IPS DF 6.9 (cell line): ENCODE measurements at places on chromosomes 4 and X.

DNA sequence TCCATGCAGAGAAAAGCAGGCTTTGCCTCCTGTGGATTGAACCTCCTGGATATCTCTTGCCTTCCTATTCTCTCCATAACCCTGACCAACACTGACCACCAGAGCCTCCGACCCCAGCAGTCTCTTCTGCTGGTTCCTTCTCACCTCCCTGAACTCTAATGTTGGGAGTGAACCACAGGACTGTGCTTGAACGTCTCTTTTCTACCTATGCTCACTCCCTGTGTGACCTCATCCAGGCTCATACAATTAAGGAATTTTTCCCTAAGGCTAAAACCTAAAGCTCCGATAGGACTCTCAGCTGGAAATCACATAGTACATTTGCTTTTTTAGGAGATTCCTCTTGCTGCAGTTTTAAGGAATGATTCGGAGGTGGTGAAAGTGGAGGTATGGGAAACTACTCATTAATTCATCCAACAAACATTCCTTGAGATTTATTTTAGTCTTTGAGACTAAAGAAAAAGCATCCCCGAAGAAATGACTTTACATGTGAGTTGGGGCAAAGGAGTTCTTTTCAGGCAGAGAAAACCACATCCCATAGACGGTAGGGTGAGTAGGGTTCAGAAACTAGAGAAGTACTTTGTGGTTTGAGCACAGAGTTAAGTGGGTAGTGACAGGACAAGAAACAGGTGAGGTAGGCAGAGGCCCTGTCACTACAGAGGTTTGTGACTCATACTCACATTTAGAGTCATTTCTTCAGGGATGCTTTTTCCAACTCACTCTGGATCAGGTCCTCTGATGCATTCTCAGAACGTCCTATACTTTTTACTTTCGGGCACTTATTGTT lies 30.8 kb downstream of the NDNF start:
- no peaks in the 10 kb centered on the region for H3K27me3 ChIP-seq
- no peaks in the 10 kb centered on the region for H3K36me3 ChIP-seq
- H3K4me3 ChIP-seq, result no peak overlapping the region
- DNase-seq, result no peak

DNA sequence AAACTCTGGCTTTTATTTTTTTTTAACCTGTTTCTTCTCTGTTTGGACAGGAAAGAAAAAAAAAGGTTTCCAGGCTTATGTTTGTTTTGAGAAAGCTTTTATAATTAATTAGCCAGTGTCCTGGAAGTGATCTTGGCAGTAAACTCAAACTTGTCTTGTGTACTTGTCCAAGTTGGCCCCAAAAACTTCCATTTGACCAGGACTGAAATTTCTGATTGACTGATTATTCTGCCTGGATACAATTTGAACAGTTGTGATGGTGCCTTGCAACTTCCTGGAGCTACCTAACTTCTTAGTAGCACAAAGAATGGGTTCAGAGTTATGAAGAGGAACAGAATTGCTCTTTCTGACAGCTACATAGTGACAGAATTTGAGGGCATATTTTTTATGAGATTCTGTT lies 62.0 kb downstream of the SLC4A4 start:
- no peak overlapping the region for H3K4me3 ChIP-seq
- H3K36me3 ChIP-seq, result no peaks in the 10 kb centered on the region
- no peaks in the 10 kb centered on the region for H3K4me1 ChIP-seq
- DNase-seq, result no peak
- H3K27me3 ChIP-seq, result no peaks in the 10 kb centered on the region

DNA sequence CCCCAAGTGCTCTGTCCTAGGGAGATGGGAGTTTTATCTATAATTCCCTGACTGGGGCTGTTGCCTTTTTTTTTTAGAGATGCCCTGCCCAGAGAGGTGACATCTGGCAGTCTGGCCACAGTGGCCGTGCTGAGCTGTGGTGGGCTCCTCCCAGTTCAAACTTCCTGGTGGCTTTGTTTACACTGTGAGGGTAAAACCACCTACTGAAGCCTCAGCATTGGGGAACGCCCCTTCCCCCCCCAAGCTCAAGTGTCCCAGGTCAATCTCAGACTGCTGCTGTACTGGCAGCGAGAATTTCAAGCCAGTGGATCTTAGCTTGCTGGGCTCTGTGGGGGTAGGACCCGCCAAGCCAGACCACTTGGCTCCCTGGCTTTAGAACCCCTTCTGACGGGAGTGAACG lies 38.3 kb upstream of the CBLL2 start:
- no peak overlapping the region for H3K27ac ChIP-seq
- H3K36me3 ChIP-seq, result no peaks in the 10 kb centered on the region
- no peaks in the 10 kb centered on the region for H3K27me3 ChIP-seq
- H3K4me1 ChIP-seq, result no peaks in the 10 kb centered on the region

GRCh38 chr4:112604589-112604988 lies 32.1 kb downstream of the ZGRF1 start:
- H3K4me3 ChIP-seq, result no peak overlapping the region
- H3K27me3 ChIP-seq, result no peaks in the 10 kb centered on the region
- no peak overlapping the region for H3K27ac ChIP-seq
- peaks cover 2% of the 10 kb centered on the region; the same call in 1 of the 2 replicates for H3K36me3 ChIP-seq
- H3K4me1 ChIP-seq, result no peaks in the 10 kb centered on the region
- DNase-seq, result peak; percentile 22

GRCh38 chrX:31464306-31464915 lies 392.6 kb upstream of the FTHL17 start:
- no peak overlapping the region for H3K4me3 ChIP-seq
- no peak overlapping the region for H3K27ac ChIP-seq
- DNase-seq, result no peak
- no peaks in the 10 kb centered on the region for H3K4me1 ChIP-seq
- no peaks in the 10 kb centered on the region for H3K36me3 ChIP-seq
- H3K27me3 ChIP-seq, result no peaks in the 10 kb centered on the region

DNA sequence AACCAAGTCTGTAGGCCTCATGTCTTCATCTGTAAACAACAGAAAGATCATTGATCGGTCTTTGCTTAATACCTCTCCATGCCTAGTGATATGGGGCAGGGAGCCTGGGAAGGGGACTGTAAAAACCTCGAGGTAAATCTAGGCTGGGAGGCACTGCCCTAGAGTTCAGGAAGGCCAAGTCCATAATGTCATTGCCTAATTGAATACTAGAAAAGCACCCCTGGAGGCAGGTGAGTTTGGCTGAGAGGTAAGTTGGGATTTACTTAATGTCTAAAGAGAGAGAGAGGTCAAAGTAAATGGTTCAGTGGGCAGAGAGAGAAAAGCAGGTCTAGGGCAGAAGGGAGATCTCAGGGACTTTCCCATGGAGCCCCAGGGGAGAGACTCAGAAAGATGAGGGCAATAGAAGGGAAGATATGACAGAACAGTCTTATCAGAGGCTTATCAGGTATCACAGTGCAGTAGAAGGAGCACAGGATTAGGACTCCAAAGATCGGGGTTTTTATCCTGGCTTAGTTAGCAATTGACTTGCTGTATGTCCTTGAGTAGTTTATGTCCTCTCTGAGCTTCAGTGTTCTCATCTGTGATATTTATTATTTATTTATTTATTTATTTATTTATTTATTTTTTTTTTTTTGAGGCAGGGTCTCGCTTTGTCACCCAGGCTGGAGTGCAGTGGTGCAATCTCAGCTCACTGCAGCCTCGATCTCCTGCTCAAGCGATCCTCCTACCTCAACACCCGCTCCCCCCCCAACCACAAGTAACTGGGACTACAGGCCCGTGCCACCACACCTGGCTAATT lies 85.2 kb downstream of the SLC16A2 start:
- H3K4me1 ChIP-seq, result no peaks in the 10 kb centered on the region
- no peak for DNase-seq
- H3K27me3 ChIP-seq, result no peaks in the 10 kb centered on the region
- no peaks in the 10 kb centered on the region for H3K36me3 ChIP-seq

DNA sequence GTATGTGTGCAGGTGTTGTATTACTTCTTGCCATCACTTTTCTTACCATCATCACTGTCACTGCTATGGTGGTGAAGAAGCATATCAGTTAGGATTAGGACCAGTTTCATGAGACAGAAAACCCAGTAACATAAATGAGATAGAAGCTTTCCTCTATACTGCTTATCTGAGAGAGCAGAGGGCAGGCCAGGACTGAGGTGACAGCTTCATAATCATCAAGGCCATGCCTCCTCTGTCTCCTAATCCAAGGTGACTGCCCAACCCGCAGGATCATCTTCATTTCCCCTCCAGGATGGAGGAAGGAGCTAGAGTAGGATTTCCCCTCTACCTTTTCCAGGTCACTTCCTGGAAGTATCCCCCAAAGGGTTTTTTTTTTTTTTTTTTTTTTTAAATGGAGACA lies 35.4 kb downstream of the TMEM131L start:
- H3K36me3 ChIP-seq, result no peaks in the 10 kb centered on the region
- no peak for DNase-seq
- H3K4me3 ChIP-seq, result no peak overlapping the region
- no peak overlapping the region for H3K27ac ChIP-seq

- H3K27ac ChIP-seq, result no peak overlapping the region
- H3K4me3 ChIP-seq, result no peak overlapping the region
- H3K27me3 ChIP-seq, result no peaks in the 10 kb centered on the region
- DNase-seq, result no peak
- no peaks in the 10 kb centered on the region for H3K4me1 ChIP-seq
Measured at GRCh38 chr4:123936621-123937043, 540.0 kb downstream of the SPRY1 start.

GRCh38 chr4:5781691-5782090 lies 70.7 kb downstream of the EVC start:
- no peak overlapping the region for H3K27ac ChIP-seq
- H3K27me3 ChIP-seq, result no peaks in the 10 kb centered on the region
- 0 out of 2 replicates have a peak, but pooled peaks cover 3% of the 10 kb centered on the region for H3K36me3 ChIP-seq
- no peaks in the 10 kb centered on the region for H3K4me1 ChIP-seq
- H3K4me3 ChIP-seq, result no peak overlapping the region

GRCh38 chr4:37802068-37802666 lies 24.3 kb upstream of the PGM2 start:
- no peaks in the 10 kb centered on the region for H3K27me3 ChIP-seq
- peak; percentile 54 for DNase-seq
- no peak overlapping the region for H3K4me3 ChIP-seq
- H3K36me3 ChIP-seq, result no peaks in the 10 kb centered on the region

- H3K27ac ChIP-seq, result no peak overlapping the region
- no peaks in the 10 kb centered on the region for H3K4me1 ChIP-seq
- DNase-seq, result no peak
- no peak overlapping the region for H3K4me3 ChIP-seq
- H3K27me3 ChIP-seq, result no peaks in the 10 kb centered on the region
- H3K36me3 ChIP-seq, result no peaks in the 10 kb centered on the region
Measured at GRCh38 chr4:170227928-170228327, 138.2 kb upstream of the AADAT start.

DNA sequence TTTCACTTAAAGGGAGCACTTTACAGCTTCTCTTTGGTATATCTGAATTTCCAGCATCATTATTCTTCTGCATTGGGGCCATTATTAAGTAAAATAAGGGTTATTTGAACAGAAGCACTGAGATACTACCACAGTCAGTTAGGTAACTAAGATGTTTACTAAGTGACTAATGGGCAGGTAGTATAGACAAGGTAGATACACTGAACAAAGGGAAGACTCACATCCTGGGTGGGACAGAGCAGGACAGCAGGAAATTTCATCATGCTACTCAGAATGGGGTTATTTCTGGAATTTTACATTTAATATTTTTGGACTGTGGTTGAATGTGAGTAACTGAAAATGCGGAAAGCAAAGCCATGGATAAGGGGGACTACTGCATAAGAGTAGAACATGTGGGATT lies 316.0 kb downstream of the CCSER1 start:
- H3K36me3 ChIP-seq, result no peaks in the 10 kb centered on the region
- no peak for DNase-seq
- H3K27me3 ChIP-seq, result no peaks in the 10 kb centered on the region
- H3K4me1 ChIP-seq, result no peaks in the 10 kb centered on the region
- no peak overlapping the region for H3K4me3 ChIP-seq

DNA sequence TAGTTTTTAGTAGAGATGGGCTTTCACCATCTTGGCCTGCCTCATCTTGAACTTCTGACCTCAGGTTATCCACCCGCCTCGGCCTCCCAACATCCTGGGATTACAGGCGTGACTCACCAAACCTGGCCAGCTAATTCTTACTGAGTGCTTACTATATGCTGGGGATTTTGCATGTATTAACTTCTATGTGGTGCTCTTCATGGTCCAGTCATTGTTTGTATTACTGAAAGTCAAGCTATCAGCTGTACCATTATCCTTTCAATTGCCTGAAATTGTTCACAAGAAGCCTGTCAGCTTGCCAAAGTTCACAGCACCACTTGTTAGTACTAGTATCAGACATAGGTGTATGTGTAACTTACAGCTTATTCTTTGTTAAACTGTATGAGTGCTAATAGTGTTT lies 1272.1 kb downstream of the ARAP2 start:
- no peak for DNase-seq
- H3K36me3 ChIP-seq, result no peaks in the 10 kb centered on the region
- no peak overlapping the region for H3K4me3 ChIP-seq
- H3K27me3 ChIP-seq, result no peaks in the 10 kb centered on the region
- H3K4me1 ChIP-seq, result no peaks in the 10 kb centered on the region

GRCh38 chr4:37383579-37384229 lies 139.2 kb downstream of the NWD2 start:
- no peak overlapping the region for H3K27ac ChIP-seq
- H3K36me3 ChIP-seq, result no peaks in the 10 kb centered on the region
- no peaks in the 10 kb centered on the region for H3K27me3 ChIP-seq

DNA sequence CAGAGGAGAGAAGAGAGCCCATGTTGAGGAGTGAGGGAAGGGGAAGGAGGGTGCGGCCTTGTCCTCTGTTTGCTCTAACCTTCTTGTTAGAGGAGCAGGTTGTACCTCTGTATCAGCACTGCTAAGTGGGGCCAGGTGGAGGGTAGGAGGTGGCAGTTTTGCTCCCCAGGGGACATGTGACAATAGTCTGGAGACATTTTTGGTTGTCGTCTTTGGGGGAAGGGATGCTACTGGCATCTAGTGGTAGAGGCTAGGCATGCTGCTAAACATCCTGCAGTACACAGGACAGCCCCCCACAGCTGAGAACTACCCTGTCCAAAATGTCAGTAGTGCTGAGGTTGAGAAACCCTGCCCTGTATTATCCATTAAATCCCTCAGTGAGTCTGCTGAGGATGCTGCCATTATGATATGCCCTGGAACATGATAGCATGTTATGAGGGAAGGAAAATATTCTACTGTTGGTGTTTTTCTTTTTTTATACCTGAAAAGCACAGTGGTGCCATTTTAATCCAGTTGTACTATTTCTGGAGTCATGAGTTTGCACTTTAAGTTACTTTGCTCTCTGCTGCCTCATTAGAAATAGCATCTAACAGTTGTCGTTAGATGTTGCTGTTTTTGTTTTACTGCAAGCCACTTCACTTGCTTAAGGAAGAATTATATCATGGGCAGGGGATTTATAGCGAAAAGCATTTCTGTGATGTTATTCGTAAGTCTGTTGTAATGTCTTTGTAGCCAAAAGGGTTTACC lies 90.6 kb downstream of the LRP2BP start:
- H3K27me3 ChIP-seq, result no peaks in the 10 kb centered on the region
- peaks cover 9% of the 10 kb centered on the region for H3K4me1 ChIP-seq
- H3K36me3 ChIP-seq, result 0 out of 2 replicates have a peak, but pooled peaks cover 4% of the 10 kb centered on the region
- no peak overlapping the region for H3K4me3 ChIP-seq

- H3K4me1 ChIP-seq, result peaks cover 6% of the 10 kb centered on the region; the same call in 1 of the 2 replicates
- no peak for DNase-seq
- no peak overlapping the region for H3K27ac ChIP-seq
- no peaks in the 10 kb centered on the region for H3K27me3 ChIP-seq
Measured at GRCh38 chr4:14168919-14169318, 541.4 kb upstream of the BOD1L1 start.
